ENCODE measurements at places on chromosomes 3 and 15.

- no peak for DNase-seq
Measured at GRCh38 chr3:194326968-194327217, 24.2 kb downstream of the CPN2 start.

DNA sequence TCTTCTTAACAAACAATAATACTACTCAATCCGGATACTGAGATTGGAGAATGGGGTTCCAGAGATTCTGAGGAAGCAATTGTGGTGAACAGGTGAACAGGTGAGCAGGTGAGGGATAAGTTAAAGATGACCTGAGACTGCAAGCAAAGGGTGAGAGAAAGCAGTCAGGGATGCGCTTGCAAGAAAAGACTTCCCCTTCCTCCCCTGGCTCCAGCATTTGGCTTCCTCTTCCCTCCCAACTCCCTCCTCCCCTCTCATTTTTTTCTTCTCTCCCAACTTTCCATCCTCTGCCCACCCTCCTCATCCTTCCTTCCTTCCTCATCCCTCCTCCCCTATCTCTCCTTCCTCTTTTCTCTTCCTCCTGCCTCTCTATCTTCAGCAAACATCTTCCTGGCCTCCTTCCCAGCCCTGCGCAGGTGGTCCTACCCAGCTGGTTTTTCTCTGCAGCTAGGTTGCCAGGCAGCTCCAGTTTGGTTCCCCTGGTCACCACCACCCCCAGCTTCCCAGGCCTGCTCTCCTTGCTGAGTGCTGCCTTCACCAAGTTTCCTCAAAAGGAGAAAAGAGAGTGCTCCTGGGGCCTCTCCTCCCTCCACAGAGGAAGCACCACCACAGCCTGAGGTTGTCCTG lies 10.4 kb upstream of the VIPR1 start:
- DNase-seq: peak; percentile 76

DNA sequence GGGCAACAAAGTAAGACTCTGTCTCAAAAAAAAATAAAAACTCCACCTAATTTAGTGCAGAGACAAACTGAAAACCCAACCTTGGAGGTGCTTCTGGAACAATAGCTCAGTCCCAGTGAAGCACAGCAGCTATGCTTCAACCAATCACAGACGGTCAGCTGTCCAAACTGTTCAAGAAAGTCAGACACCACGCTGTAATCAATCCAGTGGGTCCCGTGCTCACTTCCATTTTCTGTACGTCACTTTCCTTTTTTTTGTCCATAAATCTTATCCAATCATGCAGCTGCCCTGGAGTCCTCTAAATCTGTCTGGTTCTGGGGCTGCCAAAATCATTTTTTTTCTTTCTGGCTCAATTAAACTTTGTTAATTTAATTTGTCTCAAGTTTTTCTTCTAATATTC lies 93.6 kb upstream of the FAM174B start:
- DNase-seq: no peak

- no peak for DNase-seq
Measured at GRCh38 chr3:141019244-141019643, 31.9 kb upstream of the SPSB4 start.

DNA sequence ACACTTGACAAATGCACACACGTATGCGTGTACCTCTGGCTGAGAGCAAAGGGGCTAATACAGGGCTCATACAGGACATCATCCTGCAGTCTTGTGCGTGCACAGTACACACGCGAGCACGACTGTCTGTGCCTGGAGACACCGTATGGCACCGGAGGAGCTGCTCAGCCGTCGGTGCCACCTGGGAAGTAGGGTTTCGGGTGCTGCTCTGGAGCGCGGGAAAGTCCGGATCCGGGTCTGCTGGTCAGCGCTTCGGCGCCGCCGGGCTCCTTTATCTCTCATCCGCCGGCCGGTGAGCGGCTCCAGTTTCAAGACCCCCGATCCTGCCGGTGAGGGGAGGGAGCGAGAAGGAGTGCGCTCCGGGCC lies 9.3 kb downstream of the FOXL2 start:
- DNase-seq: no peak

GRCh38 chr3:41236228-41236627 lies 36.9 kb downstream of the CTNNB1 start:
- no peak for DNase-seq

DNA sequence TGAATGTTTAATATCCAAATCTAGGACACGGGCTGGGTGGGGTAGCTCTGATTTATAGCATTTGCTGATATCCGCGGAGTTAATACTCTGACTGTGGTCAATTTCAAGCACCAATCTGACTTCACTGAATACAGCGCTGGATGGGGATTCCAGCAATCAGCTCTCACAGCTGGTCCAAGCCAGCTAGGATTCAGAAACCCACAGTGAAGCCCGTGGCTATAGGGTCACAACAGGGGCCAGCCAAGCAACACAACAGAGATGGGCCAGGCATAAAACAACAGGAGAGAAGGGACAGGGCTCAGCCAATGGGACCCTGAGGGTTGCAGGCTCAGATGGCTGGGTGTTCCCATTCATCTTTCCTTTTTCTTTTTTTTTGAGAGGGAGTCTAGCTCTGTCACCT lies 5.4 kb upstream of the LMAN1L start:
- no peak for DNase-seq

- no peak for DNase-seq
Measured at GRCh38 chr3:129060276-129061022, at the start of gene GP9. TSS of gene GP9 (plus strand) at chr3:129060779. CDS start at chr3:129061740, 961 bp downstream.

- DNase-seq: no peak
Measured at GRCh38 chr15:80404057-80404760, at the start of gene ARNT2. TSS of gene ARNT2 (plus strand) at chr15:80404382. CDS start at chr15:80404516, 134 bp downstream.

GRCh38 chr15:25243800-25244097 lies 195.1 kb downstream of the UBE3A start:
- no peak for DNase-seq

- no peak for DNase-seq
Measured at GRCh38 chr15:75213212-75213767, 11.6 kb downstream of the C15orf39 start.

DNA sequence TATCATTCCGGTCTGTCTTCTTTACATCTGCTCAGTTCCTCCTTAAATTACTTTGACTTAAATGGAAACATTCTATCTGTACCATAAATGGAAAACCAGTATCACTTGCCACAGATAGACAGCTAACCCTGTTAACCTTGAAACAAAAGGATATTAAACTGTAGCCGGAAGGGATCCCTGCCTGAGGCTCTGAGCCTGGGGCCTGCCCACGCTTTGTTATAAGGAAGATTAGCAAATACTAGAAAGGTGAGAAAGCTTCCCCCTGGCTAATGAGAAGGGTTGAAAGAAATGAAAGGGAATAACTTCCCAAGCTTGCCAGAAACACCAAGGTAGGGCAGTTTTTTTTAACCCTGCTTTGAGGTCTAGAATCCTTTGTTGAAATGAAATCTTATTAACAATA lies 927.6 kb downstream of the FHIT start:
- DNase-seq: no peak

- DNase-seq: peak; percentile 9
Measured at GRCh38 chr3:88267-88666, 108.3 kb upstream of the CHL1 start.

DNA sequence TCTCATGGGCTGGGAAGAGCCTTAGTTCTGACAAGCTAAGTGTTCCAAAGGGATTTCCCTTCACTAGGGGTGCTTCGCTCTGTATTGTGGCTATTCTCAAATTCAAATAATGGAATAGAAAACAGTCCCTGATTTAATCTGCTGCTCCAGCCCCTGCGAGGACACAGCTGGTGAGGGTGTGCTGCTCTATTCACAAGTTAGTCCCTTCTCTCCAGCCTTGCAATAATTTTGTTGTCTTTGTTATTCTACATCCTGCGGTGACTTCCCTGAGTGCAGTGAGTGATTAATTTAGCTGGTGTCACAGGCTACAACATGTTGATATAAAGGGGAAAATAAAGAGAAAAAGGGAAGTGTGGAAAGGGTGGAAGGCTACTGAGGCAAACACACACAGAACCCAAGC lies 180.5 kb upstream of the VEPH1 start:
- no peak for DNase-seq

DNA sequence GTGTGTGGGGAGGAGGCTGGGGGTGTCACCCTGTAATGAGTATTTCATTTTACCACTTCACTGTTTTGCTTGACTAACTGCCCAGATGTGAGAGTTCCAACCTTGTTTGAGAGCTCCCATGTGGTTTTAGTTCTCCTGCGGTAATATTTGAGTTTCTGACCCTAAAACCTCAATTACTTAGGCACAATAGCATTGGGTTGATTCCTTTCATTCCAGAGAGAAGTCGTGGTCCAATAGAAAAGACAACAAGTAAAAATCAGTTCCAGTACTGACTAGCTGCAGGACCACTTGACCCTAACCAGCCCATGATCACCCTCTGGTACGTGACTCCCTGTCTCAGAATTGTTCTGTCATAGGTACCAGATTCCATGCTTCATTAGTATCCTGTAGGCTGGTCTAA lies 630.4 kb downstream of the CADM2 start:
- no peak for DNase-seq

DNA sequence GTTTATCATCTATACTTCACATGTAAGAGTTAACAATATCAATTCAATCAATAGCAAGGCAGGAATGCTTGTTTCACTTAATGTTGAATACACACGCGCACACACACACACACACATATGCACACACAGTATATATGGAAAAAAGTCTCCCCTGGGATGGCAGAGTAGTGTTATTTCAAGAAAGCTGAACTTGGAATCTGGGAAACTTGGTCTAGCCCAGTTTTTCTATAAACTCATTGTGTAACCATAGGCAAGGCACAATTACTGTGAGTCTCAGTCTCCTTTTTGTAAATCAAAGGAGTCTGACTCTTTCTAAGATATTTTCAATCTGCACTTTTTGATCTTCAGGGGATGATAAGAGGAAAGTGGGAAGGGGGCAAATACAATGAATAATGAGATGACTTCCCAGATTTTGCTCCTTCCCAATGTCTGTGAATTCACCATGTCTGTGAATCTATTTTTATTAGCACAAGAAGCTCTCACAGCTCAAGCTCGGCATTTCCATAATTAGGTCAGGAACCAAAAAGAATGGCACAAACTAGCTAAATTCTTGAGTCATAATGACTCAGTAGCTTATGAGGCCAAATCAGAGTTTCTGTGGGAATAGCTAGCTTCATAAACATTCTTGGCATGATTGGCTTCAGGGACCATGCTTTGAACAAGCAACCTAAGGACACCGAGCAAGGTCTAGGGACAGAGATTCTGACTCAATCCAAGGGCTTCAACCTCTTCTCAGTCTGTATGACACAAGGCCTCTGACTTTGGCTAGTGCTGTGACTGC lies 227.4 kb upstream of the DCBLD2 start:
- no peak for DNase-seq

DNA sequence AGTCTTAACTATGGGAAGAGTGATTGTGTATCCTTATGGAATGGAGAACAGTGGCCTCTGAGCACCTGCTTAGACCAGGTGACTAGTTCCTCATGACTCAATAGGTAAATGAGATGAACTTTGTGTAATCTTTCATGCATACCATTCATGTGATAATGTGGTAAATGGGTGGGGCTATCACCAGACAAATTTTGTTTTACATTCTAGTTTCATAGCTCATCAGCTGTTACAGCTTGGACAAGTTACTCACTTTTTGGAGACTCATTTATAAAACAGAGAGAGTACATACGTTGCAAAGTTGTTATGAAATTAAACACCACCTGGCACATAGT lies 103.7 kb upstream of the TGFBR2 start:
- DNase-seq: no peak

- no peak for DNase-seq
Measured at GRCh38 chr3:10653241-10653640, 147.9 kb upstream of the ATP2B2 start.

DNA sequence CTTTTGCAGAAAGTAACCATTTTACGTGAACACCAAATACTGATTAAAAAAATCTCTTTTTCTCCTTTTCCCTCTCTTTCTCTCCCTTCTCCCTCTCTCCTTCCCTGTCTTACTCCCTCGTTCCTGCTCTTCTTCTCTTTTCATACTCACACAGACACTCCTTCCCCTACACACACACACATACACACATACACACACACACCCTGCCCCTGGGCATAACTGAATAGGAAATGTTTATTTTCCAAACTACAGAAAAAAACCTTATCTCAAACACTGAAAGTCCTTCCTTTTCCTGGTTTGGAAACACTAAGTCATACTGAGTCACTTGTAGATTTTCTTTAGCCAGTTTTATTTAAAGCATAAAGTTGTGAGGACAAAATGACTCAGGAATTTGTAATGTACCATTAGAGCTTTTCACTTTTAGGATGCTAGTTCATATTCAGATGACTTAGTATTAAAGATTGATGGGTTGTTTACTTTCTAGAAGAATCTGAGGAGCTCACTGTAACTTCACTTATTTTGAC lies 62.4 kb downstream of the MBNL1 start:
- DNase-seq: no peak

GRCh38 chr15:66254951-66255676 lies 1.6 kb upstream of the MEGF11 start:
- DNase-seq: no peak

- no peak for DNase-seq
Measured at GRCh38 chr3:78647726-78648125, 1120.1 kb downstream of the ROBO1 start.

DNA sequence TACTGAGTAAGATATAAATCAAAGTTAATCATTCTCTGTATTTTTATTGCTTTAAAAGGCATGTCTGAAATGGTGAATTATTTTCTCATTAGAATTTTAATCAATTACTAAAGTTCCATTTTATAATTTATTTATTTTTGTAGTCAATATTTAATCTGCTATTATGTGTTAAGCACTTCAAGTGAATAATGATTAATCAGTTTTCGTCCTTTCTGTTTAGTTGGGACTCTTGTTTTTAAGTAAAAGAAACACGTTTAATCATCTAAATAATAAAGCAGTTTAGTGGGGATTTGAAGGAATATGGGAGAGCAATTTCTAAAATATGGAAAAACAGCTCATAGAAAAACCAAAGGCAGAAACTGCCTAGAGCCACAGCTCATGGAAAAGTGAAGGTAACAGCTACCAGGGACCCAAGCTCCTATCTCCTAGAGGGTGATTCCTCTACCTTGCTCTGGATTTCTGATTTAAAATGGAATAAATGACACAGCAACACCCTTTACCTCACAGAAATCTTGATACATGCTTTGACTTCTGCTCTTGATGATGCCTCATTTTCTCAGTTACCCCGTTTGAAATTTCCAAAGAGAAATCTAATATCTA lies 28.0 kb upstream of the SUCNR1 start:
- no peak for DNase-seq

DNA sequence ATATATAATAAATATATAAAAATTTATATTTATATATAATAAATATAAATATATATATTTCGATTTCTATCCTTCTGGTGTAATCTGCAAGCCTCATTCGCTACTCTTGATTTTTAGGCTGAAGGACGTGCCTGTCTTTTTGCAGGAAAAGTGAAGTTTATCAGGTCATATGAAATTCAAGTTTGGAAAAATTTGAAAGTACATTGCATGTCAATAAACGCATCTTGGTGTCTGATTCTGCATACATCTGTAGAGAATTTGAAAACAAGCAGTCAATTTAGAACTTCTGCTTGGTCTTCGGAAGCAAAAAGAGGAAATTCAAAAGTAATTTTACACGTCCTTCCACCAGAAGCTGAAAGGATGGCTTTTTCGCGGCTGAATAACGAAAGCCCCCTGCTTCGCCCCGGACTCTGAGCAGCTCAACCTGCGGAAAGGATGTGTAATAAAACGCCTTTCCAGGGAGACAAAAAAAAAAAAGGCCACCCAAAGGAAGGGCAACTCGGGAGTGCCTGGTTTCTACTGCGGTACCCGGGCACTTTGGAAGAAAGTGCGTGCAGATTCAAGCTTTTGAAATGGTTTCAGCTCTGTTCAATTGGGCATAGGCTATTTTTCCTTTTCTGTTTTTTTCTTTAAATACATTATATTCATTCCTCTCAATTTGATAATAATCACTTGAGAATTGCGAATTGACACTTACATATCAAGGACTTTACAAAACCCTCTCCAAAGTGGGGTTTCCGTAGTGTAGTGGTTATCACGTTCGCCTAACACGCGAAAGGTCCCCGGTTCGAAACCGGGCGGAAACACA lies 1.5 kb upstream of the MYNN start:
- peak; percentile 91 for DNase-seq

All from KBM-7 (cell line).